ENCODE measurements at places on chromosomes 4 and X.
A peak's percentile ranks its signal among the peaks of the same experiment; 100 is the strongest.

- no peak for DNase-seq
Observed at GRCh38 chrX:43973249-43974099, at the start of gene NDP. TSS of gene NDP (minus strand) at chrX:43973390. CDS start at chrX:43958645, 14,745 bp downstream.

DNA sequence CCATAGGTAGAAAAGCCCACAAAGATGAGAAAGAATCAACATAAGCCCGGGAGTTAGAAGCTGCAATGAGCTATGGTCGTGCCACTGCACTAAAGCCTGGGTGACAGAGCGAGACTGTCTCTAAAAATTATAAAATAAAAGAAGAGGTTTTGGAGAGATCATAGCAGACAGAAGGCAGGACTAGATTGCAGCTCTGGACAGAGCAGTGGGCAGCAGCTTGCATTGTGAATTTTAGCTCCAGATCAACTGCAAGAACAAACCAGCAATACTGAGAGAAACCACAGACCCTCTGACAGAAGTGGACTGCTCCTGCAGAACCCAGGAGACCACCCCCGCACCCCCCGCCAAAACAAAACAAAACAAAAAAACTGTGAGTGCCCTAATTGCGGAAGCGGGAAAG, 30.6 kb downstream of the SOWAHB start:
- no peak for DNase-seq

DNA sequence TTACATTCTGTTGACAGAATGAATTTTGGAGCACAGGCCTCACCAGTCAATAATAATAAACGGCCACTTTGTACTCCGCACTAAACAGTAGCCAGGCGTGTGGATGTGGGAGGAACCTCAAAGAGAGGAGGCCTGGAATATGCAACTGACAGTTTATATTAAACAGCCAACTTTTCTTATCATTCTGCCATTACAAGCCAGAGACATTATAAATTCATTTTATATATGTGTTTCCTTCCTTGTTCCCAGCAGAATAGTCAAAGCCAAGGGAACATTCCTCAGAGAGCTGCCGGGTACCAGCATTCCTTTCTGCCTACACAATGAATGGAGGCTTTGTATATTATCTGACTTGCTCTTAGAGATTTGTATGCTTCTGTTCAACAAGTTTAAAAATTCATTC, 436.5 kb upstream of the FTHL17 start:
- no peak for DNase-seq

DNA sequence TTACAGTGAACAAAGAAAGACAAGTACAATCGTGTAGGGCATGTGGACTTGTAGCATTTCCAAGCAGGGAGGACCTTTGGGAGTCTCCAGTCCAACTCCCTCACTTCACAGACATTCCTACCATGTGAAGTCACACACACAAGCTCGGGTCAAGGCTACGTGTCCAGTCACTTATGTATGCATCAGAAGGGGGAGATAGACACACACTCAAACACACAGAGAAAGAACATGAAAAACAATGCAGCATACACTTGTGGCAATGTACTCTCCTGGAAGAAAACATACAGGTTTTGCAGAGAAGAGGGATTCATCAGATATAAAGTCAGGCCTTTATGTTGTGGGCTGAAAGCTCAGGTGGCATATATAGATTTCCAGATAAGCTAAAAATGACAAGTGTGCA, 136.1 kb upstream of the MID1 start:
- no peak for DNase-seq

DNA sequence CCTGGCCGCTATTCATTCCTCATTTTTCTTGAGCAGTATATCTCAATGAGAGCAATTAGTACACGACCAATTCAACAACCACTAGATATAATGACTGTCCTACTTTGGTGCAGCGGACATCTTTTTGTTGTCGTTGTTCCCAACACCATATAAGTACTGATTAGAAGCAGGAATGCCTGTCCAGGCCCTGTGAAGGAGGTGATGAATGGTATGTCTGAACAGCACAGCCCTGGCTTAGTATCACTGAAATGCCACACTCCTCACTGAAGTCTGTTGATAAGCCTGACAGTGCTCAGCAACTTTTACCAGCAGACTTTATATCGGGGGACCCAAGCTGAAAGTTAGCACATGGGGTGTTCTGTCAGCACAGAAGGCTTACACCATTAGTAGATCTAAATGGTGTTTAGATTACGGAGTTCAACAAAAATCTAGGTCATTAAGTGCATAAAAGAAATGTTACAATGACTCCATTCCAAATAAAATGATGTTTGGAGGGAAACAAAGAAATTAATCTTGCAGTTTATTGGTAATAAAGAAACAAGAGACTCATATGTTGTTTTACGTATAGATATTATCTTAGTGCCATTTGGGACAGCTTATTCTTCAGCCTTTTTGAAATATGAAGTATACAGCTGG, 228.3 kb upstream of the TTC29 start:
- DNase-seq = no peak

DNA sequence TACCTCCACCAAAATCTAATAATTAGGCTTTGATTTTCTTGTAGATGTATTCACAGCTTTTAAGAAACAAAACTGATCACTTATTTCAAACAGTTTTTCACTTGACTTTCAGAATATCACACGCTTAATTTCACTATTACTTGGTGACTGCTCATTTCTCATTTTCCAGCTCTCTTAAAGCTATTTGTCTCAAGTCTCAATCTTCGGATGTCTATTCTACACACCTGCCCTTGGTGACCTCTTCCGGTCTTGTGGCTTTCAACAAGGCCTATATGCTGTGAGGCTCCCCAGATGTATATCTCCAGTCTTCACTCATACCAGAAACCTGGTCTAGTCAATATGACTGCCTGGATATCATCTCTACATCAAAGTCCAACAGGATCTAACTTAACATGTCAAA, 34.9 kb upstream of the ANXA10 start:
- no peak for DNase-seq

DNA sequence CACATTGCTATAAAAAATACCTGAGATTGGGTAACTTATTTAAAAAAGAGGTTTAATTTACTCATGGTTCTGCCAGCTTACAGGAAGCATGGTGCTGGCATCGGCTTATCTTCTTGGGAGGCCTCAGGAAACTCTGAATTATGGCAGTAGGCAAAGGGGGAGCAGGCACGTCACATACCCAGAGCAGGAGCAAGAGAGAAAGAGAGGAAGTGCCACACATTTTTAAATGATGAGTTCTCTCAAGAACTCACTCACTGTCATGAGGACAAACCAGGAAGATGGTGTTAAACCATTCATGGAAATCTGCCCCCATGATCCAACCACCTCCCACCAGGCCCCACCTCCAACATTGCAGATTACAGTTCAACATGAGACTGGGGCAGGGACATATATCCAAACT, 10.0 kb upstream of the AFF1 start:
- DNase-seq = no peak

- no peak for DNase-seq
Observed at GRCh38 chrX:154092371-154092770, 5.1 kb downstream of the MECP2 start.

- DNase-seq = no peak
Observed at GRCh38 chr4:95129821-95130311, 372.1 kb downstream of the BMPR1B start.

DNA sequence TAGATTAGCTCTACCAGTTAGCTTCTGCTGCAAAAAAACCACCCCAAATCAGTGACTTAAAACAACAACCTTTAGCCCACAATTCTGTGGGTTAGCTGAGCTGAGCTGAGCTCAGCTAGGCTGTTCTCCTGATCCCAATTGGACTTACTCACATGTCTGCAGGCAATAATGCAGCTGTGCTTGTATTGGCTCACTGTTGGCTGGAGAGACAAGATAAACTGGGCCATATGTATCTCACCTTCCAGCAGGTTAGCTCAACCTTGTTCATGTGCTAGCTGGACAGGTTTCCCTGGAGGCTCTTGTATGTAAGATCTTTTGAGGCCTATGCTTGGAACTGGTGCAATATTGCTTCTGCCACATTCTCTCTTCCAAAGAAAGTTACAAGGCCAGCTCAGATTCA, 261.5 kb upstream of the ADGRL3 start:
- DNase-seq = no peak

DNA sequence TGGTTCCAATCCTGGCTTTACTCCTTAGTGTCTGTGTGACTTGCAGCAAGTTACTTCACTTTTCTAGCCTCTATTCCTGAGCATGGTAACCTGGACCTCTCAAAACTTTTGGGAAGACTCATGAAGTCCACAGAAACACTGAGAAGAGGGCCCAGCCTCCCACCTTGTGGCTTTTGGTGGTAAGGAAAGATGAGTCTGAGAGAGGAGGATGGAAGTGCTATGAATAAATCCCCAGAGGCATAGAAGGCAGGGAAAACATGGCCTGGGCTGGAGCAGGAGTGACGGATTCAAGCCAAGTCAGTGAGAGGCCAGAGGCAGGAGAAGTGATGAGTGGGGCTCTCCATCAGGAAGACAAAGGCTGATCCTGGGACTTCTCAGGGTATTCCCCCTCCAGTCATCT, 10.9 kb upstream of the MAGEA4 start:
- no peak for DNase-seq

DNA sequence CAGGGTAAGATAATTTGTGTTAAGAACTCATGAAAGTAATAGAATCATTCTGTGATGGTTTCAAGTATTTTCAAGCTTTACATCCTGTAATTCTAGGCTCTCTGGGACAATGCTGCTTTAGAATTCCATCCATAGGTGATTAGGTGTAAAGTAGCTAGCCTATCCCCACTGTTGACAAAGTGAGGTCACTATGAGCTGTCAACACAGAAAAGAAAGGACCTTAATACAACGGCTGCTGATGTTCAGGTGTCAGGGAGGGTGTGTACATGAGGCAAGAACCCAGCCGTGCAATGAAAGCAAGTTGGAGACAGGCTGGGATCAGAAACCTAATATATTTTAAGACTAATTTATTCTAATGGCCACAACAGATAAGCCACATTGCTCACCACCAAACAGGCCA, 36.8 kb upstream of the SH3RF1 start:
- no peak for DNase-seq

GRCh38 chr4:48375651-48376304, 34.4 kb downstream of the SLAIN2 start:
- DNase-seq = no peak

DNA sequence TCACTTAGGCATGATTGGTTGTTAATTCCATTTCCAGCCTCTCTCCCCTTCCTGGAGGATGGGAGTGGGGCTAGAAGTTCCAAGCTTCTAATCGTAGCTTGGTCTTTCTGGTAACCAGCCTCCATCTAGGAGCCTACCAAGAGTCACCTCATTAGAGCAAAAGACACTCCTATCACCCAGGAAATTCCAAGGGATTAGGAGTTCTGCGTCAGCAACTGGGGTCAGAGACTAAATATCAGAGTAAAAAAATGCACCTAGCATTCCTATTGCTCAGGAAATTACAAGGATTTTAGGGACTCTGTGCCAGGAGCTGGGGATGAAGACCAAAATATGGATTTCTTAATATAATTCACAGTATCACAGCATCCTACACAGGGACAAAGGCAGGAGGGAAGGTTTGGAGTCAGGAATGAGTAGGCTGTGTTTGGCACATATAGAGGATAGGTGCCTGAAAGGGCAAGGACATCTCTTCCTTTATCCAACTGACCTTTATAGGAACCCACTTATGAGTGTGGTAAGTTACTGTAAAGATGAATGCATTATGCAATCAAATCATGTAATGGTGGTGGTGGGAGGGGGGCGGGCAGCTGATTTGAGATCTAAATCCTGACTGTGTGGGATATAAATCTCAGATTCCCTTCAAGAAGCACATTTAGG, 30.5 kb upstream of the LIMCH1 start:
- no peak for DNase-seq

- peak; percentile 37 for DNase-seq
Observed at GRCh38 chrX:1500701-1501624, 36.0 kb downstream of the P2RY8 start.

DNA sequence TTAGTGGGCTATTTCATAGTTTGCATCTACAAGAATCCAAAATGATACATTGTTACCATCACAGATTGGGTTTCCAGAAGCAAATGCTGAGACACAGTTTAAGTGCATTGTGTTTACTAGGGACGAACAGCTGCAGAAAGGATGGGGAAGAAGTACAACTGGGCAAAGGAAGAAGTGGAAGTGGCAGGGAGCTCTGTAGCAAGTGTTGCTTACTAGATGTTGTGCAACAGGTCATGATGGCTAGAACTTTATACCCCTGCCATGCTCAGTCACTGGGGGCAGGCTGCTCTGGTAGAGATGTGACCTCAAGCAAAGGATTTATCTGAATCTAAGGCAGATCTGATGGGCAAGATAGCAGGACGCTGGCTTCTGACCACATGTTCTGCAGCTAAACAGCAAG, 76.1 kb upstream of the EMCN start:
- DNase-seq = no peak

GRCh38 chr4:173398220-173398619, 696 bp downstream of the SCRG1 start:
- no peak for DNase-seq

- DNase-seq = no peak
Observed at GRCh38 chr4:83890231-83890630, 354.3 kb downstream of the GPAT3 start.

DNA sequence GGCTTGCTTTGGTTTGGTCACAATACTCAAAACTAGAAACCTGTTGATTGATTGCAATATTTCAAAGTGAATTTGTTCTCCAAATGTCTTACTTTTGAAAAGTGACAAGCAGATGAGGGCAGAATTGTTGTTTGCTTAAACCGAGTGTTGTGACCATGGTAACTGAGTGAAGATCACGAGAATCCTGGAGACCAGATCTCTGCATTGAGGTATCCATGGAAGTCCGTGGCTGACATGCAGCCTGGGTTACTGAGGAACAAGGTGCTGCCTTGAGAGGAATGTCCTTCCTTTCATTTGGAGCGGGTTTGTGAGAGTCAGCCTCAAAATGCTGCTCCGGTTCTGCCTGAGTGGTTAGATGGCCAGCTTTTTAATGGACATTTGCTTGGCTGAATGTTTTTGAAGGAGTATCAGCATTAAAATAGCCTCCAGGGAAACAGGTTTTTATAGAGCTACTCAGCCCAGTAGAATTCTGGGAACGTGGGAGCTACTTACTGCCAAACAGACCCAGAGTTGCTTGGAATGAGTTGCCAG, 31.3 kb downstream of the NYX start:
- no peak for DNase-seq

- no peak for DNase-seq
Observed at GRCh38 chrX:55026143-55026542, 4.6 kb downstream of the ALAS2 start.
